ENCODE measurements at places on chromosomes 3 and 15.
A peak's percentile ranks its signal among the peaks of the same experiment; 100 is the strongest.

- DNase-seq: no peak
Observed at GRCh38 chr3:10352146-10352911, 31.4 kb upstream of the SEC13 start.

DNA sequence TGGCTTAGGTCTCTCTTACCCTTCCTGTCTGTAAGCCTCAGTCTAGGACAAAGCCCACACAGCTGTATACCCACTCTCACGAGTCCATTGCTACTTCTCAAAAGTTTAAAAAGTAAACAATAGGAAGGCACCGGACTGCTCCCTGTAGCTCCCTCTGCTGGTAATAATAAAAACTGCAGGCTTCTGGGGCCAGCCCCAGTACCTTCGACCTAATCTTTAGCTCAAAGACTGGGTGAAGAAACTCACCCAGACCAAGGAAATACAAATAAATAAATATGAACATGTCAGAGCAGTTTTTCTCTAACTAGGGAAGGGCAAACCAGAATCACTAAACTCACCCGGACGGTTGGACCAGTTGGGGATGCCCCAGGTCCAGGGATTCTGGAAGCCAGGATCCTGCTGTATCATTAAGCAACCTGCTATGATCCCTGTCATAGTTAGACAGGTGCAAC, 5.0 kb downstream of the FAM219B start:
- DNase-seq: peak; percentile 51

DNA sequence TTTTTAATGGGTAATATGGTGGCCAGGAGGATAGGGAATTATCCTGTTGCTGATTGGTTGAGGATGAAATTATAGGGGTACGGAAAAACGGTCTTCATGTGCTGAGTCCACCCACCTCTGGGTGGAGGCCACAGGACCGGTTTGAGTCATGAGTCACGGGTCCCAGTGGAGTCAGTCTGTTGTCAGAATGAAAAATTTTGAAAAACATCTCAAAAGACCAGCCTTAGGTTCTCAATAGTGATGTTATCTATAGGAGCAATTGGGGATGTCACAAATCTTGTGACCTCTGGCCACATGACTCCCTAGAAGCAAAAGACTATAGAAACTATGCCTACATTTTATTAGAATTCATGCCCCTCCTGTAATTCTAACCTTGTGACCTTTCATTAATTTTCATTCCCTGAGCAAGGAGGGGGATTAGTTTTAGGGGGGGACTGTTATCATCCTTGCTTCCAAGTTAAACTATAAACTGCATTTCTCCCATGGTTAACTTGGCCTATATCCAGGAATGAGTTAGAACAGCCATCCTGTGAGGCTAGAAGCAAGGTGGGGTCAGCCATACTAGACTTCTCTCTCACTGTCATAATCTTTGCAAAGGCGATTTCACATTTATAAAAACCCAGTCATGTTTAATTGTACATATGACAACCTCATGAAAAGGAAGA, 101.2 kb downstream of the TCF12 start:
- DNase-seq: no peak

- DNase-seq: no peak
Observed at GRCh38 chr3:116930786-116931185, 221.2 kb downstream of the TUSC7 start.

Data from NCI-H524 (cell line).